ENCODE measurements at places on chromosomes 1 and 21.

GRCh38 chr1:201125019-201125418, 2.0 kb downstream of the ASCL5 start:
- no peak for DNase-seq

DNA sequence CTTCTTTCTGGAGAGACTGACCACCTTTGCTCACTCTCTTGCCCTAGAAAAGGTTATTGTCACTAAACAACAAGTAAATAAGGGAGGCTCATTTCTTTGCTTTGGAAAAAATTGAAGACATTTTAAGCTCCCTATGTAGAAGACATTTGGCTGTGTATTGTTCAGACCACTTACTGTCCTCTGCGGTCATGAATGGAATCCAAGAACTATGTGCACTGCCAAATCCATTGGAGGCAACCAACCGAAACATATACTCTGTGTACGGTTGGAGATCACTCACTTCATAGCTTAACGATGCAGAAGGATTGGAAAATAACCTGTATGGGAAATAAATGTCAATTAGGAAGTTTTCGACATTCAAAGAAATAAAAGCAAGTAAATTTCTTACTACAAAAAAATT, 332.8 kb downstream of the KCTD3 start:
- DNase-seq, result no peak

DNA sequence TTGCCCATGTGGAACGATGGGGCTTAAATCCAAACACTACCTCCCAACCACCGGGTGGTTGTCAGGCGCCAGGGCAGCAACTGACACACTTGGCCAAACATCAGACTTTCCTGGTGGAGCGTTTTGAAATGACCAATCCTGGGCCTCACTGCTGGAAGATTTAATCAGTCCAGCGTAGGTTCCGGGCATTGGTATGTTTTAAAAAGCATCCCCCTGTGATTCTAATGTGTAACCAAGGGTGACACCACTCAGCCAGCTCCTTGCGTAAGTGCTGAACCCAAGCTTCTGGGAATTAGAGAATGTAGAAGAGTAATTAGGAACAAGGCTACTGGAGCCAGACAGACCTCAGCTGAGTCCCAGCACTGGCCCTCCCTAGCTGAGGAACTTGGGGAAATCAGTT, 44.8 kb upstream of the KAZN start:
- no peak for DNase-seq

GRCh38 chr1:67464058-67464457, 33.9 kb upstream of the SERBP1 start:
- DNase-seq, result no peak

DNA sequence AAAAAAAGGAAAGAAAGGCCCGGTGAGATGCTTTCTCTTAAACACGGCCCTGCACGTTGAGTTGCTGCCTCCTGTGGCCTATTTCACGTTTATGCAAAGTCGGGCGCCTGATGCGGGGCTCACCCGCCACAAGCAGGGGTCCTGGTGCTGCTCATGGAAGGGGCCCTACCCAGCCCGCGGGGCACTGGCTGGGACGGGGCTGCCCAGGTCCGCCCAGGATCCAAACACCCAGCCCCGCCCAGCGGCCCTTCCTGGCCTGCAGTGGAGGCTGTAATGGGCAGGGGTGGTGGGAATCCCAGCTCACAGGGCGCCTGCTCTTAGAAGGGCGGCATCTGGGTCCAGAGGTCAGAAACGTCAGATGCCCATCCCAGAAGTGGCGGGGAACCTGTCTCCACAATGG, 1.6 kb downstream of the COL6A2 start:
- DNase-seq, result no peak

- no peak for DNase-seq
These were observed 78.7 kb upstream of the PLPPR5 start for GRCh38 chr1:99083338-99083737.

GRCh38 chr1:161038523-161039153, at the start of gene TSTD1:
Gene TSTD1, minus strand, starts transcription at chr1:161038964. Its CDS starts 75 bp downstream, at chr1:161038889.
- DNase-seq, result no peak

- DNase-seq, result no peak
These were observed 577.4 kb upstream of the PBX1 start for GRCh38 chr1:163981500-163982030.

DNA sequence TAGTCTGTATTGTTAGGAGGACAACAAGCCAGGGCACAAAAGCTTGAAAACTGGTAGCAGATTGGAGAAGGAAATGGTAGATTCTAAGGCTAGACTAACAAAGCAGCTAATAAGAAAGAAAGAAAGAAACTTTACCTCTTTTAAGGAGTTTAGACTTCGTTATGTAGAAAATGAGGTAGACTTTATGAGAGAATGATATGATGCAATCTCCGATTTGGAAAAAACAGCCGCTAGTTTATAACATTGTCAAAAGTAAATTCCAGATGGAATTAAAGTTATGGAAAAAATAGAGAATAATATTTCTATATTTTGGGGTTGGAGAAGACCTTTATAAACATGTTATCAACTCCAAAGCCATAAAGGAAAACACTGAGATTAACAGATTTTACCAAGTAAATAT, 67.0 kb downstream of the CAMSAP2 start:
- DNase-seq, result no peak

DNA sequence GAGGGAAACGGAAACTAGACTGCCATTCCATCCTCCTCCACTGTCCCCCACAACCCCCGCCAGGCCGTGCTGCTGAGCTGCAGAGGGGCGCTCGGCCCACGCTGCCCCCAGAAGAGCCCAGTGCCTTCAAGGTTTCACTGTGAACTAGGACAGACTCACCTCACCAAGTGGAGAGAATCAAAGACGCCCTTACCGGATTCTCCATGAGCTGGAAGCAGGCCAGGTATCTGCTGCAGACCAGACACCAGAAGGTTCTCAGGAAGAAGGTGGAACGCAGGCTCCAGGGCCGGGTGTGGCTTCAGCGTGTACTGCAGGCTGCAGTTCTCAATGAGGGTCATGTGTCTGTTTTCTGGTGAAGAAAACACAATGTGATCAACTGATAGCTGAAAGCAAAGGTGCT, 30.6 kb downstream of the NPHP4 start:
- DNase-seq, result no peak

- no peak for DNase-seq
These were observed 33.3 kb downstream of the ADCY10 start for GRCh38 chr1:167880580-167881021.

GRCh38 chr1:67579623-67580394, 105.2 kb upstream of the GADD45A start:
- no peak for DNase-seq

GRCh38 chr1:17347769-17348592, 24.0 kb upstream of the PADI6 start:
- DNase-seq, result no peak

- DNase-seq, result no peak
These were observed 10.7 kb downstream of the MYSM1 start for GRCh38 chr1:58689167-58689566.

- no peak for DNase-seq
These were observed 181.8 kb downstream of the TPR start for GRCh38 chr1:186193224-186193623.

DNA sequence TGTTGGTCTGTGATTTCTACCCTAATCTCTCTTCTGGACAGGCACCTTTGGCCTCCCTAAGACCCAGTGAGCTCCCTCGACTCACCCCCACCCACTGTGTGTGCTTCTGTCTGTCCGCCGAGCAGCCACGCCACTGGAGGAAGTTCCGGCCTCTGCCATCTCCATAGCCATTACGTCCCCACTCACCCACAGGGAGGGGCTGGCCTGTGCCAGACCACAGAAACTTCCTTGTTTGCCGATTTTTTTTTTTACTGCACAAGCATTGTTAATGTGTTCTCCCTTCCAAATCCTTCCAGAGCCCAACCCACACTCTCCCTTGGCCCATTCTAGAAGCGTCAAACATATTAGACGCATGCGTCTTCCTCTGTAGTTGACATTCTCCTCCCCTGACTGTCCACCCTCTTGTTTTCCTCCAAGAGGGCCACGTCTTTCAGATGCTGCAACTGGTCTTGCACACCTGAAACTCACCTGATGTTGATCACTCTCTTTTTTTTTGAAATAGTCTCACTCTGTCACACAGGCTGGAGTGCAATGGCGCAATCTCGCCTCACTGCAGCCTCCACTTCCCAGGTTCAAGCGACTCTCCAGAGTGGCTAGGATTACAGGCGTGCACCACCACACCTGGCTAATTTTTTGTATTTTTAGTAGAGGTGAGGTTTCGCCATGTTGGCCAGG, 72.3 kb downstream of the EVA1C start:
- no peak for DNase-seq
